ENCODE measurements at places on chromosomes 2 and 18. TPM values are rescaled to one million over a fixed set of nuclear protein-coding genes. Genes with fewer than 3 reads are reported as not detected.

TMSB10 gene
- polyA plus RNA-seq: 528 TPM

CRYGC gene
- polyA plus RNA-seq: 0.20 TPM

SETBP1 gene
- polyA plus RNA-seq: 0.65 TPM

ACTG2 gene
- polyA plus RNA-seq: not detected

SNTG2 gene
- polyA plus RNA-seq: not detected

RMND5A gene
- polyA plus RNA-seq: 27.3 TPM

CROCC2 gene
- polyA plus RNA-seq: not detected

LONRF2 gene
- polyA plus RNA-seq: not detected

- no peak for DNase-seq
Observed at GRCh38 chr2:36074008-36074407, 281.6 kb upstream of the CRIM1 start.

- DNase-seq: no peak
Observed at GRCh38 chr18:9943311-9943710, 29.5 kb downstream of the VAPA start.

- no peak for DNase-seq
Observed at GRCh38 chr2:234261736-234262135, 211.2 kb downstream of the SPP2 start.

DNA sequence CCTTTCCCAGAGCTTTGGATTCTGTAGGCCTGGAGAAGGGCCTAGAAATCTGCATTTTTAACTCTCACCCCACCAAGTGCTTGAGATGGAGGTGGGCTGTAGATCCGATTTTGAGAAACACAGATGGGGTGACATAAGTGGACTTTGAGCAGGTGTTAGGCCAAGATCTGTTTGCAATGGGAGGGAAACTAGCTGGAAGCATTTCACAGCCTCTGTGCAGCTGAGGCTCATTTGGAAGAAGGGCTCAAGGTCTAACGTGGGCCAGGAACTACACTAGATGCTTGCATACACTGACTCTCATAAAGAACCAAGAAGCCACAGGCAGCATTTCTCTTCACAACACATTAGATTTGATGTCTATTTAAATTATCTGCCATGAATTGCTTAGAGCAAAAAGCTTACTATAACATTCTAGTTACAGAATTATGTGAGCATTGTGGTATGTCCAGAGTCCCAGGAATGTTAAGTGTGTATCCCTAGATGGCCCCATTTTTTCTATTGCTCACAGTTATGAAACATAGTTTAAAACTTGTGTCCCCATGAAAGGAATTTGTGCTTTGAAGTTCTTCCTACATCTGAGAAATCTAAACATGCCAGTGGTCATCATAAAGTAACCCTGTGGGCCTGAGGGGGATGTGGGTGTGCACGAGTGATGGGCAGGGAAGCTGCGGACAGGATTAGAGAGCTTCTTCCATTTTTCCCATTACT, 77.2 kb downstream of the CD28 start:
- peak; percentile 99 for DNase-seq

DNA sequence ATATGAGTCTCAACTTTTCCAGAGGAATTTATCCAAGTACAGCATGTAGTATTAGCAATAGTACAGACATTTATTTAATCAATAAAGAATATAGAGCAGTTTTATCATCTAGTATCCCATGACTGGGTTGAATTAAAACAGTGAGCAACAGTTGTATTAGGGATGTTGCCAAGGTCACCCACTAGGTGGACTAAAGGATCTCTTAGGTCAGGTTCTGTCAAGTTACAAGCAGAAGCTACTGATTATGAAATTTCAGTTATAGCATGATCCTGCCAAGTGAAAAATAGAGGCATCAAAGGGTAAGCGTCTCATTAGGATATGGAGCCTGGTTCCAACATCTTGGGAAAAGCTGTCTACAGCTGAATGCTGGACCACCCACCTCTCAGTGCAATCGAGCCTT, 52.1 kb upstream of the LAPTM4A start:
- peak; percentile 65 for DNase-seq

DNA sequence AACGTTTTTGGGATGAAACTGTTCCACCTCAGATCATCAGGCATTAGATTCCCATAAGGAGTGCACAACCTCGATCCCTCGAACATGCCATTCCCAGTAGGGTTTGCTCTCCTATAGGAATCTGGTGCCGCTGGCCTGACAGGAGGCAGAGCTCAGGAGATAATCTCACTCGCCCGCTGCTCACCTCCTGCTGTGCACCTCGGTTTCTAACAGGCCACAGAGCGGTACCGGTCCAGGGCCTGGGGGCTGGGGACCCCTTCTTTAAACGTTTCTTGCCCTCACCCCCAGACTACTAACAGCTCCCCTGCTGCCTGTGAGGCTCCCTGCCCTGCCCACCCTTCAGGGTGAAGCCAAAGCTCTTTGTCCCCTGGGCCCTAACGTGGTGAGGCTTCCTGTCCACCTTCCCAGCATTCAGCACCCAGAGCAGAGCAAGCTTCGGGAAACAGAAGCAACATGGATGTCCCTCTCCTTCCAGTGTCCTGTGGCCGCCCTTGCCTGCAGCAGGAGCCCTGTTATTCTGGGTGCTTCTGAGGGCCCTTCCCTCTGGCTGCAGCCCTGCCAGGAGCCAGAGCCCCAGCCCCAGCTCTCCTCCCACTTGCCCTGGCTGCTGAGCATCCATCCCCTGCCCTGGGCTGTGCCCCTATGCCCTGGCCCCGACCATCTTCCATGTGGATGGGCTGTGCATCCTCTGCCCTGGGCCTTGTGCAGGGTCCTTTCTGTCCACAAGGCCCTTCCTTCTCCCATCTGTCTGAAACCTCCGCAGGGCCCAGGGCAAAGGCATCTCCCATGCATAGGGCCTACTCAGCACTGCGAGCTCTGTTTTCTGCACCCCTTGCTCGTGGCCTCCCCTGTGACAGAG, 140.1 kb downstream of the MBP start:
- DNase-seq: no peak

GRCh38 chr2:101179982-101180381, 28.8 kb upstream of the TBC1D8 start:
- DNase-seq: no peak

DNA sequence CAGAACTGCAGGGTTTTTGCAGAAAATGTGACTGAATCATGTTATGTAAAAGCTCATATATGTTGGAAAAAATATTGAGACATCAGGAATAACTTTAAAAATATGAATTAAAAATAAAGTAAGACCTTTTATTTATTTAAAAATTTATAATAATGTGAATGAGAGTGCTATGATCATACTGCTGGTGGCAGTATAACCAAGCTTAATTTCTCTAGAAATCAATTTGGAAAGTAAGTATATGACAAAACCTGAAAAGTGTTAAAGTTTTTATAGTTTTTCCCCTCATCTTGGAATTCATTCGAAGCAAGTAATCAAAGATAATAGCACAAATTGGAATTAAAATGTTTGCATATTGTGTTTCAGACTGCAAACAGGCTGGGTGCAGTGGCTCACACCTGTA, 7.5 kb downstream of the SLC39A10 start:
- DNase-seq: no peak

DNA sequence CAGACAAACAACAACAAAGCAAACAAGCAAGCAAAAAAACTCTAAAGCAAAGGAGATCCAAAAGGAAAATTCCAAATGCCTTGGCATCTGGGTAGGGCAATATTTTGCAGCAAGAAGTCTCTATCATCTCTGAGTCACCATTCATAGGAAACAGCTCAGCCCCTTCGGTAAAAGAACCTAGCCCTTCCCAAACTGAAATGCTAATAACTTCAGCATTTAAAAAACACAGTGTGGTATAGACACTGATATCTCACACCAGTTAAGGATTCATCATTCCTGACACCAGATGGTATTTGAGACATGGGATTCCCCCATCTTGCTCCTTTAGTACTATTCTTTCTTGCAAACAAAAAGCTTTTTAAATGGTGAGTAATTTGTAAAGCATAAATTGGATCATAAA, 491.8 kb downstream of the TXNL1 start:
- DNase-seq: no peak

DNA sequence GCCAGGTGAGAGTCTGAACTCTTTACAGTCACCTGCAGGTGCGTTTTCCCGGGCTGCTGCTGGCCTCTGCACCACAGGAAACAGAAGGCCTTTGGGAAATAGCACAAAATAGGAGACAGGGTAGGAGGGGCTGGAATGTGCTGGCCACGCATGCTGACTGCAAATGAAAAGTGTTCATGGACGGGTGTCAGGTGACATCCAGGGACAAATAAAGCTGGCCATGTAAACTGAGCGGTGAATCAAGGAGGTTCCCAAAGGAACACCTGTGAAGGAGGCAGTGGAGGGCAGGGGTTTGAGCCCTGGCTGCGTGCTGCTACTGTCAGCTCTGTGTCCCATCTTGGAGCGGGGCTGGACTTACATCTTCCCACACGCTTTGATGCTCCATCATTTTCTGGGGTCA, 42.4 kb upstream of the GBX2 start:
- DNase-seq: no peak

DNA sequence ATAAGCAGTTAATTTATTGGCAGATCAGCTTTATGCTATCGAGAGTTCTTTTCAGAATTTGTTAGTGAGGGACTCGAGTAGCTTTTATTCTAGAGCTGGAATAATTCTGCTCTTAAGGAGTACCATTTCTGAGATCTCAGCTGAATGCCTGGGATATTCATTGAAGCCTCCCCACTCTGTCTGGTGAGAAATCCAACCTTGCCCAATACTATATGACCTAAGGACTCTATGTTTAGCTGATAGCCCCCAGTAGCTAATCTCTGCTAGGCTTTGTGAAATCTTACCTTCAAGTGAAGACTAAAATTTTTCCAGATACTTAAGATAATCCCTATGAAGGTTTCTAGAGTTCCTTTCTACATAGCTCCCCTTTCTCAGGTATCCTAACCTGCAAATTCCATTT, 261.4 kb downstream of the SETBP1 start:
- no peak for DNase-seq

GRCh38 chr2:23901966-23902846, 24.7 kb downstream of the ATAD2B start:
- no peak for DNase-seq

DNA sequence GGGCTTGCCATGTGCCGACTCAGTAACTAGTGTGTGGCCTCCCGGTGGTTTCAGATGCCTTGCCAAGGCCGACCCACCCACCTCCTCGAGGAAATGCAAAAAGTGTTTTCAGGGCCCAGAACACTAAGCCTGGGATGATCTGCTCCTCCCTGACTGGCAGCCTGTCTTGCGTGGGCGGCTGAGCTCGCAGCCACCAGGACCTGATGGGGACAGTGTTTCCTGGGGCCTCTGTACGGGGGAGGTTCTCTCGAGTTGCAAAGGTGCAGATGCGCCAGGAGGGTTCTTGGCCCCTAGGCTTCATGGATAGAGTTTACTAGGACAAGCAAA, 85.2 kb downstream of the GLI2 start:
- no peak for DNase-seq

DNA sequence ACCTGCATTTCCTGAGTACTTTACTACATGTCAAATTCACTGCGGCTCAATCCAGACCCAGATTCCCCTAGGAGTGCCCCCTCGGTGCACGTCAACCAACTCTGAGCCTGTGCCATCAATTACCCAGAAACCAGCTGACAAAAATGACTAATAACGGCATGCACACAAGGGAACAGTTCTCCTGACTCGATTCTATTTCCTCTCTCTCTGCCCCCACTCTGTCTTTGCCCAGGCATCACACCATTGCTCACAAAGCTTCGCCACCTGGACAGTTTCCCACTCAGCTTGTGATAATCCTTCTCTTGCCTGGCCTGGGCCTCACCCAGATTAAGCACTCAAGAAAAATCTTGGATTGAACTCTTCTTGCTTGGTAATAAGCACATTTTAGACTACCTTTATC, 115.3 kb upstream of the NDUFV2 start:
- no peak for DNase-seq

GRCh38 chr18:47595831-47596501, 334.5 kb downstream of the SMAD2 start:
- peak; percentile 20 for DNase-seq

GRCh38 chr2:213022987-213023386, 128.4 kb downstream of the IKZF2 start:
- no peak for DNase-seq

GRCh38 chr2:233831011-233831721, 23.2 kb downstream of the HJURP start:
- DNase-seq: no peak

- no peak for DNase-seq
Observed at GRCh38 chr2:136207030-136207623, 89.2 kb upstream of the CXCR4 start.

- DNase-seq: peak; percentile 27
Observed at GRCh38 chr18:69330385-69331005, 70.2 kb upstream of the DOK6 start.

- no peak for DNase-seq
Observed at GRCh38 chr2:69563021-69563420, 80.5 kb downstream of the AAK1 start.

DNA sequence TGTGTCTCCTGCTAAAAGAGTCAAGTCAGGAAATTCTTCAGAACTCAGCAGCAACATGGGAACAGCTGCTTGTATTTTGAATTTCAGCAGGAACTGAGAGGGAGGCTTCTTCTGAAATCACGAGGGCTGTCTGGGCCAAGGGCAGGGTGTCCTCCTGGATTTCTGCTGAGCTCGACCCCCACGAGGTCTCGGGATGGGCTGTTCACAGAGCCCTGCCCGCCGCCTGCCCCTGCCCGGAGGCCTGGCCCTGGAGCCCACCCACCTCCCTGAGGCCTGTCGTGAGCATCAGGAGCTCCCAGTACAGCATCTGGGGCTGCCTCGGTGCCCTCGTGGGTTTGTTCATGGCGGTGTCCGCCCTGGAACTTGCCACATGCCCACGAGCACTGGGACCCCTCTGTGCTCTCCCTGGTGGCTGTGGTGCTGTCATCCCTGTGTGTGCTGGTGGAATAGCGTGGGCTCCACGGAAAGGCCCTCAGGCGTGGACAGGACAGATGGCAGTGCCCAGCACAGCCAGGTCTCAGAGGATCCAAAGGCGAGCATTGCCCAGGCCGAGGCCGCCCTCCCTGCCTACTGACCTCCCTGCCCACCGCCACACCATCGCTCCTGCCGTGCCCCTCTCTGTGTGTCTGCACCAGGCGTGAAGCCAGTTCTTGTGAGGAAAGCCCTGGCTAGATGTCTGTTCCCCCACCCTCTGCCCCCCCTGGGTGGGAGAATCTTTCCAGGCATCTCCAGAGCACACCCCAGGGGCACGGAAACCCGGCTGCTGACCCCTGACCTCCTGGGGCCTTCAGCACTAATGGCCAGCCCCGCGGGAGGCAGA, 25.9 kb downstream of the RAMP1 start:
- no peak for DNase-seq

DNA sequence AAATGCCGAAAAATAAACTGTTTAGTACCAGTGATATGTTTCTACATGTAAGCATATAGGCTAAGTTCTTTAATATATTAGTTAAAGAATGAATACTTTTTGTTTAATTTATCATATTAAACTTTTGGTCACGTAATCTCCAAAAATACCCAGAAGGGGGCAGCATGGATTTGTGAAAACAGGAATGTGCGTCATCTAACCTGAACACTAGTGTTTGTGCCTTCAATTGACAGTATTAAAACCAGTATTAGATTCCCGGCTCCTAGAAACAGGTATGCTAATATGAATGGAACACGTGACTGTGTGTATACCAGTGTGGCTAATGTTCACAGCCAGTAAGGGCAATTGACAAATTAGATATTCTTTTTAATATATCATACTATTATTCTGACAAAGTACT, 51.8 kb downstream of the WDR7 start:
- peak; percentile 24 for DNase-seq

Data from HepG2 (cell line).